Nucleus accumbens (tissue), 56 donors: ENCODE measurements at places on chromosomes 4 and X.

- no peak for DNase-seq
Measured at GRCh38 chr4:110172972-110173371, 25.4 kb downstream of the ELOVL6 start.

- no peak for DNase-seq
Measured at GRCh38 chr4:2341911-2342652, 76.4 kb downstream of the ZFYVE28 start.

- peak; percentile 28 for DNase-seq
Measured at GRCh38 chr4:168832763-168833575, 177.1 kb downstream of the CBR4 start.

DNA sequence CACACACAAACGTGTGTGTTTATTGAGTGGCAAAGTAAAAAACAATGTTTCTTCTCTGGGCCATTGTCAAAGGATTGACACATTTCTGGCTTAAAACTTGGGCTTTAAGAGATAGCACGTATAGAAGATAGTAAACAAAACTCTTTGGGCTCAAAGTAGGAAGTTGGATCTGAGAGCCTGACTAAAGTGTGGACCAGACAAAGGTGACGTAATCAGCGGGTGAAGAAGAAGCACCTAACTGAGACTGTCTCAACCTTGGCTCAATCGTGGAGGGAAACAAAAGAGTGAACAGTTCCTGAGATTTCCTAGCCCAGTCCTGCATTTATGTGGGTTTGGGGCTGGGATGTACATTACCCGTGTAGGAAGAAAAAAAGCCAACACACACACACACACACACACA lies 13.7 kb downstream of the PFKFB1 start:
- no peak for DNase-seq

DNA sequence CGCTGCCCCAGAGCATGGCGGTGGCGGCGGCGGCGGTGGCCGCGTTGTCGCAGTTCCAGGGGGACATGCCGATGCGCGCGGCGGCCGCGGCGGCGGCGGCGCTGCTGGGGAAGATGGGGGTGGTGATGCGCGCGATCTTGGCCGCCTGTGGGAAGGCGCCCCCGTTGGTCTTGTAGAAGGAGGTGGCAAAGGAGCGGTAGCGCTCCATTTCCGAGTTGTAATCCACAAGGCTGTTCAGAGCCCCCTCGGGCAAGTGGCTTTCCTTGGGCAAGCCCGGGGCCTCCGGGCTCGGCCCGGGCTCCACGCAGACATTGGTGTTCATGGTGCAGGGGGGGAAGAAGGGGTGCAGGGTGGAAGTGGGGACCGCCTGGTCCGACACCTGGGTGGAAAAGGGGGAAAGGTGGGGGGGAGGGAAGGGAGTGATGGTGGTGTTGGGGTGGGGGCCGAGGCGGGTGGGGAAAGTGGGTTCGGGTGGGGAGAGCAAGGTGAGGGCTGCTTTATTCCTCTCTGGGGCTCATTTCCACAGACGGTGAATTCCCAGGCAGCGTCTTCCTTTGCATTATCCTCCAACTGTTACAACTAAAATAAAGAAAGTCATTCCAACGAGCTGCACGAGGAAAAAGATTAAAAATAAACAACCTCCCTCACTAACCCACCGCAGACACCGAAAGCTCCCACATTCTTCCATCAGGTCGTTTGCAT lies 3.1 kb downstream of the CXXC4 start:
- no peak for DNase-seq

DNA sequence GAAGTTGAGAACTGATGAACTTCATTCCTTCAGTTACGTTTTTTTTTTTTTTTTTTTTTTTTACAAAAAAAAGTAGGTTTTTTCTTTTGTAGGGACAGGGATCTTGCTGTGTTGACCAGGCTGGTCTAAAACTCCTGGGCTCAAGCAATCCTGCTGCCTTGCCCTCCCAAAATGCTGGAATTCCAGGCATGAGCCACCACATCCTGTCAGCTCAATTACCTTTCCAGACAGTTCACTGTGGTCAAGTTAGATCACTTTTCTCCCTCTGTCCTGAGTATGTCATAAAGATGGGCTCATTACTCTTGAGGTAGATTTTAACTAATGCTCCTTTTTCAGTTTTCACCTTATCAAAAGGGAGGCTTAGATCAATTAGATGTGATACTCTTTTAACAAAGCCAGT lies 10.8 kb upstream of the NR3C2 start:
- DNase-seq = no peak

GRCh38 chr4:111977419-111977965 lies 167.8 kb upstream of the FAM241A start:
- no peak for DNase-seq

- DNase-seq = no peak
Measured at GRCh38 chr4:6937201-6937600, 27.6 kb downstream of the TBC1D14 start.

GRCh38 chr4:73917081-73917501 lies 47.9 kb downstream of the CXCL1 start:
- no peak for DNase-seq

- DNase-seq = no peak
Measured at GRCh38 chr4:75666299-75666698, 6.9 kb downstream of the G3BP2 start.

DNA sequence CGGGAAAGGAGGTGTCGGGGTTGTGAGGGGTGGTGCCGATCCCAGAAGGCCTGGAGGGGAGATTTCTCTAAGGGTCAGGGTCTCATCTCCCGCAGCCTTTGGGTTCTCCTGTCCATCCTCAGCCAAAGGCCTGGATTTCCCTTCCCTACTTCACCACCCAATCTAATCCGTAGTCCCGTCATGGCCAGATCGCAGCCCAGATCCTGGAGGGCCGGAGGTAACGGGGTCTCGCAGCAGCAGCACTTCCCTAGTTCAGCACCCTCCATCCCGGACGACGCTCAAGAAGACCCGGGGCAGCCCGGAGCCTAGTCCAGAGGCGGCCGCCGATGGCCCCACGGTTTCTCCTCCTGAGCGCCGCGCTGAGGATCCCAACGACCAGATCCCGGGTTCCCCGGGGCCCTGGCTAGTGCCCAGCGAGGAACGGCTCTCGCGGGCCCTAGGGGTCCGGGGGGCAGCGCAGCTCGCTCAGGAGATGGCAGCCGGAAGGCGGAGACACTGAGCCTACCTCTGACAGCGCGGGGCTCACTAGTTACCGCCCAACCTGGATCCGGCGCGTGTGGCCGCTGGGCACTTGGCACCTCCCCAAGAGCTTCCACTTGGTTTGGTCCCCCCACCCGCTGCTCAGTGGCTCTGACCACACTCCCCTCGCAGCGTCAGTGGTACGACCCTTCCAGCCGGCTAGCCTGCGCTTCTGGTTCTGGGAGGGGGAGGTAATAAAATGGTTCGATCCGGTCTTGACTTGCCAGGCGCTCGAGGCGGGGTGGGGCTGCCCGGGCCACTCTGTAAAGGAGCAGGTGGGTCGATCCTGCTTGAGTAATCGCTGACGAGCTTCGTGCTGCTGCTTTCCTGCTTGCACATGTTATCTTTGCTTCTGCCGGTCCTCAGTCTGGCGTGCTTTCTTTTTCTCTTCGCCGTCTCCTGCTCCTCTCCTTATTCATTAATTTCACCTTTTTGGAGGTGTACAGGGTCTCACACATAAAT lies 3.6 kb downstream of the MAGIX start:
- peak; percentile 37 for DNase-seq

DNA sequence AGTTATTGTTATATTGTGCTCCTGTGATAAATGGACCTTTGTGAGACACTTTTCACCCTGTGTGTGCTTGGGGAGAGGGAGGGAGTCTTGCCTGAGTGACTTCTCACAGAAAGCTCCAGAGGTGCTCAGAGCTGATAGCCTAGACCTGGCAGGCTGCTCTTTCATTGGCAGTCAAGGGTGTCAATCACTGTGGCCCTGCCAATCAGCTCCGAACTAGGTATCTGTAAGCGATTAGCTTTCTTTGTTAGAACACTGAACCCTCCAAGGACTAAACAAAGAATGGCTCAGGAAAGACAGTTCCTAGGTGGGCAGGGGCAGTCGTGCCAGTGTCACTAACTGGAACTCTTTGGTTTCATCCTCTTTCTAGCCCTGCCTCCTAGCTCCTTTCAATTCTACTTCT lies 2.7 kb upstream of the NALF2 start:
- no peak for DNase-seq

DNA sequence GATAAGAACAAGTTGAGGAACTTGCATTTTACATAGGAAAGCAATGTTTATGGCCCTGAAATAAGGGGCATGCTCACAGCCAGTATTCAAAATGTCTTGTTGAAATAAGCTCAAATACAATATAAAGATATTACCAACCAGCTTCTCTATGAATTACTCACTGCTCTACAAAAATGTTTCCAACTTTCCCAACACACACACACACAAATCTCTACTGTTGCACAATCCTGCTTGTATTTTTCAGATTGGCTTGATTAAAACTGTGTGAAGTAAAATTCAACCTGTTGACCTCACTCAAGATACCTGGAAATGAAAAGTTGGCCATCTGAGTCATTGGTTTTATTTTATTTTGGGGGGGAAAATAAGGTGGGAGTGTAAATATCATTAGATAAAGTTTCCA lies 128.6 kb downstream of the CHIC2 start:
- no peak for DNase-seq

DNA sequence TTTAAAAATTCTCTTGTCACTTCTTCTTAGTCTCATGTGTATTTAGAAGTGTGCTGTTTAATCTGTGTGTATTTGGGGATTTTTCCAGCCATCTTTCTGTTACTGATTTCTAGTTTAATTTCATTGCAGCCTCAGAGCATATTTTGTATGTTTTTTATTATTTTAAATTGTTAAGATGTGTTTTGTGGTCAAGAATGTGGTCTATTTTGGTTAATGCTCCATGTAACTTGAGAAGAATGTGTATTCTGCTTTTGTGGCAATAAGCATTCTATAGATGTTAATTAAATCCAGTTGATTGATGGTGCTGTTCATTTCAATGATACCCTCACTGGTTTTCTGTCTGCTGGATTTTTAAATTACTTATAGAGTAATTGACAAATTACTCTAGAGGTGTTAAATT lies 38.9 kb downstream of the ANXA10 start:
- DNase-seq = no peak
